Stimulated activated CD4-positive, alpha-beta T cell treated with anti-CD3 and anti-CD28 coated beads, Interleukin-4, amount 100 ng/mL, for 1 hour (primary cell): ENCODE measurements at places on chromosomes 7 and 10.

- no peak for DNase-seq
Measured at GRCh38 chr10:130337305-130337640, 201.1 kb downstream of the GLRX3 start.

DNA sequence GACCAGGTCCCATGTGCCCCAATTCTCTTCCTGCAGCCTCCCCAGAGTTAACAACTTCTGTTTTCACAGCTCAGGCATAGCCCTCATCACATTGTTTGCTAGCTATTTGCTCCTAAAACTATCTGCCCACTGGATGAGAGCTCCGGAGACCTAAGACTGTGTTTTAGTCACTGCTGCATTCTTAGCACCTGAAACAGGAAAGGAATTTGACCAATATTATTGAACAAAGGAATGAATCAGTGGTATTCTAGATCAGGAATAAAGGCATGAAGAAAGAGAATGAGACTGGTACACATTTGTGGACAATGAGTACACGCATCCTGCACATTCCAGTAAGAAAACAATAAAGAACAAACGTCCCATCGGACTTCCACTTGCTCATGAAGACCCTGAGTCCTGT, 54.8 kb downstream of the PPP1R17 start:
- no peak for DNase-seq

- no peak for DNase-seq
Measured at GRCh38 chr10:30974355-30974754, 57.3 kb downstream of the ZNF438 start.

- no peak for DNase-seq
Measured at GRCh38 chr10:129962872-129963640, 1.0 kb downstream of the EBF3 start.

GRCh38 chr10:5575482-5576153, 50.9 kb downstream of the CALML3 start:
- DNase-seq: no peak

GRCh38 chr10:60101821-60102220, 195.5 kb upstream of the CCDC6 start:
- no peak for DNase-seq

DNA sequence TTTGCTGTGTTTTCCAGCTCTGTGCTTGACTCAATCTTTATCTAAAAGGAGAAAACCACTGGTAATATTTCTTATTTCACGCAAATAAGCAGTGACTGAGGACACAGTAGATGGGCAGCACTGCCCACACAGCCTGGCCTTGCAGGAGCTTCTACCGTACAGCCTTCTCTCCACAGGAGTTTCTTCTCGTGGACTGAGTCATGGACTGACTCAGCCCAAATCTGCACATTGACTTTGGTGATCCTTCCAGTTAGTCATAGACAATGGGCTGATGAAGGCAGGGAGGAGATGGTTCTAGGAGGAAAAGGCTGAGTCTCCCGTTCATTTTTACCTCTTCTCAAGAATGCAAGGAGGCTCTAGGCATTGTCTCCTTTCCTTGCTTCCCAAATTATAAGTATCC, 200.7 kb downstream of the RAPGEF5 start:
- DNase-seq: no peak

DNA sequence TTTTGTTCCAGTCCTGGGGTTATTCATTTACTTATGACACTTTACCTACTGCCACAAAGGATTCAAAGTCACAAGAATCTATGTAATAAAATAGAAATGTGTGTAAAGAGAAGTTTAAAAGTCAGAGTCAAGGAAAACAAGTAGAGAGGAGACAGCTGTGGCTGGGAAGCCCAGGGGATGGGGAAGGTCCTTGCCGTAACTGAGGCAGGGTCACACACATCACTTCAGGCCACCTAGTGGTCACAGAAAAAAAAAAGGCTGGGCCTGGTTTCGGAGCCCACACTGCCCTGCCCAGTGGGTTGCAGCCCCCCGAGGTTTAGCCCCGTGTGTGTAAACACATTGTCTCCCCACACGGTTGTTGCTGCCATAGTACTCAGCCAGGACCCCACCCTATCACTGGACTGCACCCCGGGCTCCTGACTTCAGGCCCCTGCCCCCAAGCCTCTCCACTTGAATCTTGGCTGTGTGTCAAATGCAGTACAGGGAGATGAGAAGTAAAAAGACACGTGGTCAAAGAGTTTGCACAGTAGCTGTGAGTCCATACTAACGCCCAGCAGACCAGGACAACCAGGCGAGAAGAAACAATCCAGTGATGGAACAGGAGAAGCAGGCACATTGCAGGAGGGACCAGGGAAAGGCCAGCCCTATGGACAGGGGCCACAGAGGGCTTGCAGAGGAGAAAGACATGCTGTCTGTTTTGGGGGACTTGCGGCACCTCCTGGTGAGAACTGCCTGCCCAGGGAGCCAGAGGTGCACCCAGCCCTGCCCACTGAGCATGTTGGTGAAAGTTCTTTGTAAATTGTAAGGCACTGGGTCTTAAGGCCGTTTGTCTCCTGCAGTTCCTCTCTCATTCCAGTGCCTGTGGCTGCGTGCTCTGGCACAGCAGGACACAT, 91.4 kb upstream of the MACROH2A2 start:
- no peak for DNase-seq

GRCh38 chr10:34049887-34050286, 715.4 kb upstream of the NRP1 start:
- peak; percentile 17 for DNase-seq

DNA sequence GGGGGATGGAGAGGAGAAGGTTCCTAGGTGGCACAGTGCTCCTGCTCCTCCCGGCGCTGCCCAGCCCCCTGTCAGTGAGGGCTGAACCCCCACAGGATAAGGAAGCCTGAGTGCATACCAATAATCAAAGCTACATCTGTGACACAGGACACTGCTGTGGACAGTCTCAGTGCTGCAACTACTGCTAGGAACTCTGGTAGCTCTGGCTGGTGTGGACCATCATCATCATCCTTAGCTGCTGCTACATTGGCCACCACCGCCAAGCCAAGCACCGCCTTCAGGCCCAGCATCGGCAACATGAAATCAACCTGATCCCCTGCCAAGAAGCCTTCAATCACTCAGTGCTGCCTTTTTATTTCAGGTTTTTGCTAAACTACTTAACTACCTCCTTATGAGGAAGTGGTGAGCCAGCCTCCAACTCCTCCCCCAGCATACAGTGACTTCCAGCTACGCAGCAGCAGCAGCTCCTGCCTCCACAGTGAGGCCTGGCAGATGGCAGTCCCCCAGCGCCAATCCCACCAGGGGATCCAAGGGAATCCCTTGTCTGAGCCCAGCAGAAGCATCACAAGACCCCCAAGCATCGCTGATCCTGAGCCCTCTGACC, 32.1 kb upstream of the SLC26A4 start:
- no peak for DNase-seq

DNA sequence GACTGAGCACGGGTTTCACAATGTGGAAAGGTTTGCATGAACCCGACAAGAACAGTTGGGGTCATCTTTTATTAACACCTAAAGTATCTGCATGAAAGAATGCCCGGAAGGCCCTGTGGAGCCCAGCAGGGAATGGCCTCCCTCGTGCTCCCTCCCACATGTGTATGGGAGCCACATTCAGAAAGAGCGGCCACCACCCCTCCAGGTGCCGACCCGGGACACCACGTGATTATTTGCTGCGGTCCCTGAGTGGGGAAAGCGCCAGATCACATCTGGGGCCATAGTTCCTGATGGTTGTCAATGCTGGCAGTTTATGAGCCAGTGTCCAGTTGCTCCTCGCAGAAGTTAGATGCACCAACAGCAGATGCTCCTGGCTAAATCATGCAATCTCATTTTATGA, 571.4 kb downstream of the TCERG1L start:
- DNase-seq: no peak

DNA sequence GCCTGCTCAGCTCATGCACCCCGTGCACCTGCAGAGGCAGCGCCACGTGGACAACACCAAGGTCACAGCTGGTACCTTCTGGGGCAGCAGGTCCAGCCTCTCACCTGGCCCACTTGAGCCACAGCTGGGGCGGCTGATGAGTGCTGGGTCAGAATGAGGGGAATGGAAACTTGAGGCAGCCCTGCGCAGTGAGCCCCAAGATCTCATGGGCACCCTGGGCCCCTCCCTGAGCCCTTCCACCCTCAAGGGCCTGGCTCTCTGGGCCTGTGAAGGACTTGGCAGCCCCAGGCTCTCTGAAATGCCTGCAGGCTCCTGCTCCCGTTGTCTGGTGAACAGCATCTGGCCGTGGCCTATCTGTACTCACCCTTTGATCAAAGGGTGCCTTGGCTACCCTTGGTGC, 112.7 kb downstream of the TCERG1L start:
- DNase-seq: no peak

- DNase-seq: no peak
Measured at GRCh38 chr10:118737603-118738302, 17.0 kb downstream of the CACUL1 start.

- no peak for DNase-seq
Measured at GRCh38 chr10:52484206-52485065, 170.4 kb downstream of the DKK1 start.

- no peak for DNase-seq
Measured at GRCh38 chr10:558891-559766, 130.3 kb downstream of the DIP2C start.

- no peak for DNase-seq
Measured at GRCh38 chr7:7129381-7129780, 53.0 kb upstream of the C1GALT1 start.

DNA sequence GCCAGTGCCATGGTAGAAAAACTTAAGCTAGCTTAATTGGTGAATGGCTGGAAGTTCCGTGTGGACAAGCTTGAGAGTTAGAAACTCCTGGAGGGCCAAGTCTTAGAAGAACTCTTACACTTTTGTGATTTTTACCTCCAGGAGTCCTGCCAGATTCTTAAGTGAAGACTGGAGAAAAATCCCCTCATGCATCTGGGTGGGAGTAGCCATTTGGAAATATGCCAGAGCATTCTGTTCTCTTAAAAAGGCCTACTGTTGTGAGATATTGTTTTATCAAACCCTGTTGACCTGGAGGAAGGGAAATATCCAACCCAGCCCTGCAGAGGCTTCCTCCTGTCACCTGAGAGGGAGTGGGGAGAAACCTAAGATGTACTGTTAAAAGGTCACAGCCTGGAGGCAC, 17.6 kb upstream of the MCM10 start:
- DNase-seq: no peak

DNA sequence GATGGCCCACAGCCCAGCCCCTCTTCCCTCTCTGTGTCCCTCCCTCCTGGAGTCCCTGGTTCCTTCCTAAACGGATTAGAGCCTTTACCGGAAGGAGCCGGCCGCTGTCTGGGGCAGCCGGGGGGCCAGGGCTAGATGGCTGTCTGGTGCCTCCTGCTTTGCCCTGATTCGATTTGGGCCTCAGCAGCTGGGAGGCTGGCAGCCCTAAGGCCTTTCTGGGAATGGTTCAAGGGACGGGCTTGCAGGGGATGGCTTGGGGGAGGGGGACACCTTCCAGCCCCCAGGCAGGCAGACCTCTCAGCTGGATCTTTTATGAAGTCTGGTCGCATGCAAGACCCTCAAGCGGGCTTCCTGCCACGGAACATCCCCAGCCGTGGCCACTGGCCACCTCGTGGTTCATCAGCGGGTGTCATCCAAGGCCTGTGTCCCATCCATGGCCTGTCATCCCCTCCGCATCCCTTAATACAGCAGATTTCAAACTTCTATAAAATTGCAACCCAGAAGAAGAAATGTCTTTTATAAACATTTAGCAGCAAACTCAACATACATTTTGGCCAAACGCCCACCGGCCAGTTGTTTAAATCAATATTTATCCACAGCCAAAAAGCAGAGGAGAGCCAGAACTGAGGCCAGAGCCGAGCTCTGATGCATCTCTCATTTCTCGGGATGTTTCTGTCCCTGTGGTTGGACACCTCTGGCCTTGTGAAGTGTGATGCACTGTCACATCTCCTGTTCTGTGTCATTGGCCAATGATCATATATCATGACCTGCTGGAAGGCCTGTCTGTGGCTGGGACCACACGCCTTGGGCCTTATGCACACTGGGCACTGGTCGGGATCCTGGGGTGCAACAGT, 52.0 kb downstream of the GTF2IRD1 start:
- no peak for DNase-seq

DNA sequence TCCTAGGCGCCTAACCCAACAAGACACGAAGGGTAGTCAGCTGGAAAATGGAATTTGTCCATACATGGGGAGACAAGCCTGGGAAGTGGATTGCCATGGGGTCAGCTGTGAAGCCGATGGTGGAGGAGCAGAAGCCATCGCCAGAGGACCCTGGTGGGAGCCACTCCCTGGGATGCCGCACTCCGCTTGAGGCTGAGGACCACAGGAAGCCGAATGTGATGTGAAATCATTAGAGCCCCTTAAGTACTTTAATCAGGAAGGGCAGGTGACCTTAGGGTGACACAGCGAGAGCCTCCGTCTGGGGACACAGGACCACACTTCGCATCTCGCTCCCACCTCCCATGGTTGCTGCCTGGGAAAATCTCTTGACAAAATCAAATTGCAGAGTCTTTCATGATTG, 614.6 kb upstream of the MGMT start:
- no peak for DNase-seq

GRCh38 chr7:7967886-7968543, 581 bp upstream of the GLCCI1 start:
- no peak for DNase-seq

DNA sequence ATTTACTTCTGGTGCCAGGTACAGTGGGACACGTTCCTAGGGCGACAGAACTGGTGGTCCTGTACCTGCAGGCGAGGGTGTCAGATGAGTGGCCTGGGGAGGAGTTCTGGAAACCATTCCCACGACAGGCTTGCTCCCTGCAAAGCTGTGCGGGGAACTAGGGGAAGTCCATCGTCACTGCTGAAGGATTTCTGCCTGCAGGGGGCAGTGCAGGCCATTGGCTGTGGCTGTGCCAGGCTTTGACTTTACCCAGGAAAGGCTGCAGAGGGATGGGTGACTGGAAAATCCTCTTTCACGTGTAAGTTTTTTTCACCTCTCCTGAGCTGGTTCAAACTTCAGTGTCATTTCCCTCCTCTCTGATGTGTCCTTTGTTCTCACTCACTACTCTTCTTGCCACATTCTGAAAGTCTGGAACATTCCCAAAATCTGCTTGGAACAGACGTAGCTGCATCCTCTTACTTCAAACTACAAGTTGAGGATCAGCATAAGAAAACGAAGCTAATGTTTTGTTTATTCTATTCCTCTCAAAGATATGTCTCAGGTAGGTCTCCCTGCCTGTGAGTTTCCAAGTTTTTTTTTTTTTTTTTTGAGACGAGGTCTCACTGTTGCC, 126.5 kb downstream of the SH2D4B start:
- peak; percentile 53 for DNase-seq

DNA sequence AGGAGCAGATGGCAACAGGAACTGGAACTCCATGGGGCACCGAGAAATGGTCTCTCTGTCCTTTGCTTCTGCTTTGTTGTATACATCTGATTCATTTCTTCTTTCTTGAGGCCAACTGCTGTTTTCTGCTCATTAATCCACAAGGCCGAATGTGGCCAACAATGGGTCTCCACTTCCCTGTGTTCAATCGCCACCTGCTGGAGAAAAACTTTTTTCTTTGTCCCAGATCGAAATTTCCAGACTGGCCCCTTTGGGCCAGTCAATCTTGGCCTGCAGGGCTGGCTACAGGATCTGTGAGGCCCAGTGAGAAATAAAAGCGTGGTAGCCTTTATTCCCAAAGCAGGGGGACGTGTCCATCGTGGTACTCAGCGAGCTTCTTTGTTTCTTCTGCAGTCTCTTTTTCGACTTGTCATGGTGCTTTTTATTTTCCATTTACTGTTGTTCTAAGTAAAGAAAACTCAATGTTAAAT, 58.8 kb downstream of the PARP12 start:
- no peak for DNase-seq
